ENCODE measurements at places on chromosomes 12 and 14.

- DNase-seq = no peak
Measured at GRCh38 chr12:77938301-77938700, 107.6 kb downstream of the NAV3 start.

DNA sequence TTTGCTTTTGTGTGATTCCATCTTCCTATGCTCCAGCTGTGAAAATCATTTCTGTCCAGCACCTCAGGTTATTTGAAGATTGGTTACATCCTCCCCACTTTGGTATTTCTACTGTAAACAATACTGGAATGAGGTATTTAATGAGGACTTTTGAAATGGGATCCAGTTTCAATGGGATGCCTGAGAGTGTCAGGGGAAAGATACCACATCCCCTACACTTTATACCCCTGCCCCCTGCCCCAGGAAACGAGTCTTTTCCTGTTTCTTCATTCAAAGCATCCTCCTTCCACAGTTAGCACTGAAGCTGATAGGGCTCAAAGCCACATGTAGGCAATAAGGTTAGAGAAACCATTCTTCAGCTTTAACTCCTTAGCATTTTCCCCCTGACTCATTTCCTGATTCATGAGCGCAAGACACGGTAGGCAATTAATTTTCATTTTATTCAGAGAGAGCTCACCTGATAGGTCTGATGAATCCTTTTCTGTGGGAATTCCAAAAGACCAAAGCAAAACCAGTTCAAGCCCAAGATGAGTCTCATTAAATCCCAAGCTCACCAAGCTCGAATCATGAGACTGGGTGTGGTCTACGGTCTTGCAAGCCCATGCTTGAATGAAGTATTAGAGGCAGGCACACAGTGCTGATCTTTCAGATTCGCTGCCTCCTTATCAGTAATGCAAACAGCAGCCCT is 143.6 kb upstream of the CRY1 start:
- no peak for DNase-seq

DNA sequence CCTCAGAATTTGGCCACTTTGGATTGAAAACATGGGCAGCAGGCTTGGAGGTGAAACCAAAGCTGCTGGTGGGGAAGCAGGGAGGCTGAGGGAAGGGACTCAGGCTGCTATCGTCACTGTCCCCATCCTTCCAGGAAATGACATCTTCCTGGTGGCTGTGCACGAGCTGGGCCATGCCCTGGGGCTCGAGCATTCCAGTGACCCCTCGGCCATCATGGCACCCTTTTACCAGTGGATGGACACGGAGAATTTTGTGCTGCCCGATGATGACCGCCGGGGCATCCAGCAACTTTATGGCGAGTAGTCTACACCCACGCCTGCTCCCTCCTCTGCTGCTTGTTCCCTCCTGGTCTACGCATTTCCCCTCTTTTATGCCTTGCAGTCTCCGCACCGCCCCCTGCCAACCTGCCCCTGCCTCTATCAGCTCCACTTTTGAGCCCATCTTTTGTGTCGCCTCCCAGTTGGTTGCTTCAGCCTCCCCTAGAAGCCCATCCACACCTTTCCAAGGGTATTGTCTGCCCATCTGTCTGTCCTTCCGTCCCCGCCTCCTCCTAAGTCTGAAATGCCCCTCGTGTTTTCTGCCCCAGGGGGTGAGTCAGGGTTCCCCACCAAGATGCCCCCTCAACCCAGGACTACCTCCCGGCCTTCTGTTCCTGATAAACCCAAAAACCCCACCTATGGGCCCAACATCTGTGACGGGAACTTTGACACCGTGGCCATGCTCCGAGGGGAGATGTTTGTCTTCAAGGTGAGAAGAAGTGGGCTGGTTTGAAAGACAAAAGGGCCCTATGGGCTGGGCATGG is 6.9 kb downstream of the MMP14 start:
- DNase-seq = no peak

DNA sequence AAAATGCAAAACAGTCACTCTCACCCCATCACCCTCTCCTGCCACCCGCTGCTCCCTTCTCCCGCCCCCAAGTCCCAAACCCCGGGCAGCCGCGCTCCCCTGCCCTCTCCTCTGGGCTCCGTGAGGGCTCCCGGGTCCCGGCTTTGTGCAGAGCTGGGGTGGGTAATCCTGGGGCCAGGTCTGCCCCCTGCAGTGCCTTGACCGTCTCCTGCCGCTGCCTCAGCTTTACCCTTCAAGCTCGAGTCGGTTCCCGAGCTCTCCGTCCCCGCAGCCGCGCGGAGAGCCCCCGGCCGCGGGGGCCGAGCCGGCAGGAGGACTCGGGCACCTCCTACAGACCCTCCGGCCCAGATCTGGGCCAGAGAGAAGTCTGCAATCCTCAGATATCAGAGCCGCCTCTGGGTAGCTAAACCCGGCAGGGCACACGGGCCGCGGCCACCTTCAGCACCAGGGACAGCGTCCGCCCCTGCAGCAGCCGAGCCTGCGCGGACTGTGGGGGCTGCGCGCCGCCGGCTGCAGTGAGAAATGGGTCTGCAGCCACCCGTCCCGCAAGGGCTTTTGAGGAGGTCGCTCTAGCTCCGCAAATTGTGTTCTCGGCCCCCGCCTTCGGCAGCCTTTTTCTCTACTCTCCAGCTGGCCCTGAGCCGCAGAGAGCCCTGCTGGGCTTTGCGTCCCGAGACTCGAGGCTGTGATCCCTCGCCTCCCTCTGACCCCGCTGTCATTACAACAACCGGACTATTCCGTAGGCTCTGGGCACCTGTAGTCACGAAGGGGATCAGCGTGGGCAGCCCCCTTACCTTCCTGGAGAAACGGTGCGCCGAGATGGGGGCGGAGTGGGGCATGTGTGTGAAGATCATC is 1.2 kb downstream of the PRMT8 start:
- no peak for DNase-seq

- no peak for DNase-seq
Measured at GRCh38 chr14:78805570-78805969, 635.4 kb downstream of the NRXN3 start.
